ENCODE measurements at places on chromosomes 2 and 18. TPM values are rescaled to one million over a fixed set of nuclear protein-coding genes. Genes with fewer than 3 reads are reported as not detected.
A peak's percentile ranks its signal among the peaks of the same experiment; 100 is the strongest.

DNA sequence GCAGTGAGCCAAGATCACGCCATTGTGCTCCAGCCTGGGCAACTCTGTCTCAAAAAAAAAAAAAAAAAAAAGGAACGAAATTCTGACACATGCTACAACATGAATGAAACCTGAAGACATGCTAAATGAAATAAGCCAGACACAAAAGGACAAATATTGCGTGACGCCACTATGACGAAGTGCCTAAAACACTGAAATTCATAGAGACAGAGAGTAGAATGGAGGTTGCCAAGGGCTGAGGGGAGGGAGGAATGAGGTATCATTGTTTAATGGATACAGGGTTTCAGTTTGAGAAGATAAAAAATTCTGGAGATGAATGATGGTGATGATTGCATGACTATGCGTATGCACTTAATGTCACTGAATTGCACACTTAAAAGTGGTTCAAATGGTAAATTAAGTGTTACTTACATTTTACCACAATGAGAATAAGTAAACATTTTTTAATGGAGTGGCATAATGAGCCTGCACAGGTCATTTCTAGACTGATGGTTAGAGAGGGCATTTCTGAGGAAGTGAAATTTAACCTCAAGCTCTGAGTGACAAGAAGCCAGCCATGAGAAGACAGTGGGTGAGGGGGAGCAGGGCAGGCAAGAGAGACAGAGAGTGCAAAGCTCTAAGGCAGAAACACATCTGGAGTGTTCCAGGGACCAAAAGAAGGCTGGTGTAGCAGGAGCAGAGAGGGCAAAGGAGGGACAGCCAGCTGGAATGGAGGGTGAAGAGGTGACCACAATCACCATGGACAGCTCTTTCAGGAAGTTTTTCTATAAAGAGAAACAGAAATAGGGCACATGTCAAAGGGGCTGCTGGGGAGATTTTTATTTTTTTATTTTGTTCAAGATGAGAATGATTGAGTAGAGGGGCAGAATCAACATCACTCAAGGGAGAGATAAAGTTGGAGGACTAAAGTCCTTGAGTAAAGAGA is 20.6 kb upstream of the EXOC6B start:
- DNase-seq, result no peak
- no peak overlapping the region for H3K27ac ChIP-seq
- H3K27me3 ChIP-seq, result peaks cover 10% of the 10 kb centered on the region

DNA sequence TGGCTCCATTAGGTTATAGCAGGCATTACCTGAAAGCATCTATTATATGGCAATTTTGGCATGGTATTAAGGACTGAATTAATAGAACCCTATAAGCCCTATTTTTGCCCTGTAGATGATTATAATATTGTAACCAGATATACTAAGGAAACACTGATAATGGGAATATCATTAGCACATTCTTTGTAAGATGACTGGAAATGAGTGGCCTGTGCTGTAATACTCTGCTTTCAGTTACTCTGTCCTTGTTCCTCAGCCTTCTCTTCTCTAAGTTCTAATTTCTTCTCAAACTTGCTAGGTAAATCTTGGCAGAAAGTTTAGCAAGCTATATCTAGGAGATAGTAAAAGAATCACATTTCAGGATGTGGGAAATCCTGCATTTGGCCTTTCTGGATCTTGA is 74.0 kb upstream of the ITPRID2 start:
- no peaks in the 10 kb centered on the region for H3K36me3 ChIP-seq
- no peak overlapping the region for H3K27ac ChIP-seq
- no peaks in the 10 kb centered on the region for H3K27me3 ChIP-seq

DNA sequence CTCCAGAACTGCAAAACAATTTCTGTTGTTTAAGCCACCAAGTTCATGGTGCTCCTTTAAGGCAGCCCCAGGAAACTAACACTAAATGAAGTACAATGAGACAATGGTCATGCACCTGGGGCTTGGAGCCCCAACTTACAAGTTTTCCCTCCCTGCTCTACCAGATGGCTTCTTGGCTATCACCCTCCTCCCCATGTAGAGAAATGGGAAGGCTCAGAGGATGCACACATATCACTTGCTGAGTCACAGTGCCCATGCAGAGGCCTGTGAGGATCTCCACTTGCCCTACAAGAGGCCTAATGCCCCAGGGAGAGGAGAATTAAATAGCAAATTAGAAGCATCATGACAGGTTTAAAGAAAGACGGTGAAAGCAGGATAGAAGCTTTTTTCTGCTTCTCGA is 270.9 kb downstream of the TTC32 start:
- no peak overlapping the region for H3K4me3 ChIP-seq
- peaks cover 17% of the 10 kb centered on the region for H3K27me3 ChIP-seq
- no peak overlapping the region for H3K27ac ChIP-seq
- no peak for DNase-seq

The HDLBP gene
- 278 TPM for total RNA-seq

The IL1A gene
- total RNA-seq, result 0.29 TPM

DNA sequence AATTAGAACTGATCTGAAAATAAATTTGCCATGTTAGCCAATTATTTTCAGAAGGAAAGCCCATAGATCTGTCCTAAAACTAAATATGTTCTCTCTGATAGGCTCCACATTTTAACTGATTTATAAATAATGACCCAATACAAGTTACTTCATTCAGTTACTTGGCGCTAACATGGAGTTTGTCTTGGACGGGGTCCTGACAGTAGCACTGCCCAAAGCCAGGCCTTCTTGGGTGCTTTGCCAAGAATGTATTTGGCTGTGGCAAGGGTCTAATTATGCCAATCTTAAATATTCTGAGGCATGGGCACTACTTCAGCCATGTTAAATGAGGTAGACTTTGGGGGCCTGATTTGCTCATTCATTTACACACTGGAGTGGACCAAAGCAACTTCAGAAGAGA is 135.0 kb upstream of the PKDCC start:
- DNase-seq, result no peak
- no peak overlapping the region for H3K27ac ChIP-seq

GRCh38 chr2:162518894-162519293 is 175.0 kb downstream of the GCA start:
- no peaks in the 10 kb centered on the region for H3K27me3 ChIP-seq
- H3K4me3 ChIP-seq, result no peak overlapping the region
- H3K27ac ChIP-seq, result no peak overlapping the region

- no peak overlapping the region for H3K4me3 ChIP-seq
- no peaks in the 10 kb centered on the region for H3K36me3 ChIP-seq
- no peak overlapping the region for H3K27ac ChIP-seq
- no peak for DNase-seq
Observed at GRCh38 chr18:40676668-40677067, 1278.4 kb upstream of the PIK3C3 start.

GRCh38 chr2:50564766-50565165 is 467.2 kb downstream of the NRXN1 start:
- H3K27me3 ChIP-seq, result no peaks in the 10 kb centered on the region
- DNase-seq, result no peak
- H3K4me3 ChIP-seq, result no peak overlapping the region
- no peak overlapping the region for H3K27ac ChIP-seq
- no peaks in the 10 kb centered on the region for H3K36me3 ChIP-seq

- H3K27ac ChIP-seq, result no peak overlapping the region
- H3K4me3 ChIP-seq, result no peak overlapping the region
- no peak for DNase-seq
- peaks cover 4% of the 10 kb centered on the region for H3K27me3 ChIP-seq
- no peaks in the 10 kb centered on the region for H3K36me3 ChIP-seq
Observed at GRCh38 chr2:114089636-114090319, 199.9 kb downstream of the ACTR3 start.

The REG1A gene
- total RNA-seq, result not detected

The GPR35 gene
- total RNA-seq, result 2.6 TPM

- peaks cover 49% of the 10 kb centered on the region for H3K27me3 ChIP-seq
- H3K4me1 ChIP-seq, result peaks cover 10% of the 10 kb centered on the region
- H3K36me3 ChIP-seq, result no peaks in the 10 kb centered on the region
- peak overlapping the region; percentile 67 for H3K4me3 ChIP-seq
Observed at GRCh38 chr2:105143467-105144151, 97.9 kb upstream of the GPR45 start.

- no peak for DNase-seq
- H3K4me1 ChIP-seq, result peaks cover 32% of the 10 kb centered on the region
- no peak overlapping the region for H3K4me3 ChIP-seq
- H3K27ac ChIP-seq, result no peak overlapping the region
- H3K27me3 ChIP-seq, result peaks cover under 1% of the 10 kb centered on the region
- no peaks in the 10 kb centered on the region for H3K36me3 ChIP-seq
Observed at GRCh38 chr18:62781893-62782292, 66.6 kb downstream of the PHLPP1 start.

DNA sequence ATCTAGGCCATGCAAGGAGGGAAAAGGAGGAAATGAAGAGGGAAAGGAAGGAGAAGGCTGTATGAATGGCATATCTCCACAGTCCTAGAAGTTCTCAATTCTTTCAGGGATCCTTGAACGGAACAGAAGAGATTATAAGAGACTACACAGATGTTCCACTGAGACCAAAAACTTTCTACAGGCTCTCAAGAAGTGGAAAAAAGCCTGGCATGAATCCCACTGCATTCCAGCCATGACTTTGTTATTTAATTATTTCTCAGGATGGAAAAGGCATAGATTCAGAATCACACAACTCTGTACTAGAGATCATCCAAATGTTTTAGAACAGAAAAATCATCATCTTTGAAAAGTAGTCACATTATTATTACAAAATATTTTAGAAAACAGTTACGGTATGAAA is 131.7 kb upstream of the CDH20 start:
- H3K4me3 ChIP-seq, result no peak overlapping the region
- no peak for DNase-seq
- H3K4me1 ChIP-seq, result no peaks in the 10 kb centered on the region
- H3K27ac ChIP-seq, result no peak overlapping the region
- H3K27me3 ChIP-seq, result no peaks in the 10 kb centered on the region

- no peak overlapping the region for H3K4me3 ChIP-seq
- H3K4me1 ChIP-seq, result no peaks in the 10 kb centered on the region
- H3K27ac ChIP-seq, result no peak overlapping the region
- H3K27me3 ChIP-seq, result peaks cover 2% of the 10 kb centered on the region
- H3K36me3 ChIP-seq, result no peaks in the 10 kb centered on the region
Observed at GRCh38 chr2:145751155-145751554, 1231.2 kb upstream of the ZEB2 start.

DNA sequence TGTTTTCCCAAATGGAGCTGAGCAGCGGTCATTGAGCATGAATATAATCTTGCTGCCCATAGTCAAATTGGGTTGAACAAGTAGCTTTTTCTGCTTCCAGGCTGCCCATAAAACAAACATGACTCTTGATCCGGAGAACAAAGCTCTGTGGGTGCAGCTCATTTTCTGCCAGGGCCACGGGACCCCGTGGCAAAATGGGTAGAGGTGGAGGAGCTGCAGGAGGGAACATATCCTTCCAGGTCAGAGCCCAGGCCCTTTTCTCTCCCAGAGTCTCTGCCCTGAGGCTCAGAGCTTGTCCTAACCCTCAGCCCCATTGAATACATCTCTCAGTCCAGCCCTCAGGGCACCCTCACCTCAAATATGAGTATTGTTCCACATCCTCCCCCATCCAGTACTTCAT is 151.6 kb upstream of the TWIST2 start:
- no peaks in the 10 kb centered on the region for H3K27me3 ChIP-seq
- no peaks in the 10 kb centered on the region for H3K4me1 ChIP-seq
- no peak for DNase-seq
- H3K4me3 ChIP-seq, result no peak overlapping the region
- H3K36me3 ChIP-seq, result no peaks in the 10 kb centered on the region

The RAB6C gene
- total RNA-seq, result not detected

DNA sequence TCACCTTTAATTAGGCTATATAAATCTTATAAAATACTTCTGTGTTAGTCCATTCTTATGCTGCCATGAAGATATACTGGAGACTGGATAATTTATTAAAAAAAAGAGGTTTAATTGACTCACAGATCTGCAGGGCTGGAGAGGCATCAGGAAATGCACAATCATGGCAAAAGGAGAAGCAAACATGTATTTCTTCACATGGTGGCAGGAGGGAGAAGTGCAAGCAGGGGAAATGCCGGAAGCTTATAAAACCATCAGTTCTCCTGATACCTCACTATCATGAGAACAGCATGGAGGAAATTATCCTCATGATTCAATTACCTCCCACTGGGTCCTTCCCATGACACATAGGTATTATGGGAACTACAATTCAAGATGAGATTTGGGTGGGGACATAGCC is 504.4 kb downstream of the RIT2 start:
- no peak overlapping the region for H3K4me3 ChIP-seq
- no peak overlapping the region for H3K27ac ChIP-seq
- DNase-seq, result no peak
- no peaks in the 10 kb centered on the region for H3K27me3 ChIP-seq

GRCh38 chr2:112272669-112273068 is 2.7 kb upstream of the ZC3H6 start:
- no peaks in the 10 kb centered on the region for H3K27me3 ChIP-seq
- DNase-seq, result no peak
- peaks cover 9% of the 10 kb centered on the region for H3K4me1 ChIP-seq
- peaks cover 1% of the 10 kb centered on the region for H3K36me3 ChIP-seq
- H3K4me3 ChIP-seq, result no peak overlapping the region

DNA sequence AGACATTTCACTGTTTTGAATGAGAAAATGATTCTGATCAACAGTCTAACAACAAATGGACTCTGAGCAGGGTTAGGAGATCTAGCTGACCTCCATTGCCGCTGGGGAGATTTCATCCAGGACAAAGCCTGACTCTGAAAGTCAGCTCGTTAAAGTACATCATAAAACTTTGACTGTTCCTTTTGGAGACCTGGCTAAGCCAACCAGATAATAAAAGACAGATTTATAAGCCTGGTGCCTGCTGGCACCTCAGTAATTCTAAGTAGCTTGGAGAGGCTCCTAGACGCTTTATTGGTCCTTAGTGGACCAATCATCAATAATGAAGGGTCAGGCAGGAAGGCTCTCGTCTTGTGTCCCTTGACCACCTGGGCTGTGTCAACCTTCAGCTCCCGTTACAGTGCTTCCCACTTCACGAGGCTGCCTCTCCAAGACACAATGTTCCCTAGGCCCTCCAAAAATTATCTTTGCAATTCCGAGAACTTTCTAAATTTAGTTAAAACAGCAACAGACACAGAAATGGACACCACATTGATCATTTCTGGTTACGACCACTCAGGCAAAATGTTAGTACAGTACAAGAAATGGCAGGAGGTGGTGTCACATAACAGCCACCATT is 47.9 kb upstream of the PMAIP1 start:
- no peaks in the 10 kb centered on the region for H3K27me3 ChIP-seq
- H3K36me3 ChIP-seq, result no peaks in the 10 kb centered on the region
- H3K4me1 ChIP-seq, result peaks cover 17% of the 10 kb centered on the region
- H3K4me3 ChIP-seq, result no peak overlapping the region
- H3K27ac ChIP-seq, result no peak overlapping the region

DNA sequence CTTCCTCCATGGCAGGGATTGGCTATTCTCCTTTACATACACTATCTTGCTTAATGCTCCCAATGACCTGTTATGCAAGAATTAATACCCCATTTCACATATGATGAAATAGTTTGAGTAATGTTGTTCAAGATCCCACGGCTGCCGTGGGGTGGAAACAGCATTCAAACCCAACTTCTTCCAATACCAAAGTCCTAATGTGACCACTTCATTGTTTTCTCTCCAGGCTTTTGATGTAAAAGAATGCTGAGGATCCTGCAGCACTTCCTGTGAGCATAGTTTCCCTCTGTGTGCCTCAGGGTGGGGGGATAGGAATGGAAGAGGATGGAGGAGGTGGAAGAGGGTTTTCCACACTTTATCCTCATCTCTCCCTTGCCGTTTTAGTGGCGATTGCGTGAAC is 199.4 kb downstream of the IRS1 start:
- H3K36me3 ChIP-seq, result no peaks in the 10 kb centered on the region
- no peak overlapping the region for H3K4me3 ChIP-seq
- H3K4me1 ChIP-seq, result no peaks in the 10 kb centered on the region
- DNase-seq, result no peak

Data from activated naive CD4-positive, alpha-beta T cell treated with anti-CD3 and anti-CD28 coated beads for 36 hours (primary cell).